ENCODE measurements at places on chromosomes 4 and X. TPM values are rescaled to one million over a fixed set of nuclear protein-coding genes. Genes with fewer than 3 reads are reported as not detected.

GAGE12H gene
- total RNA-seq = not detected

SAGE1 gene
- not detected for total RNA-seq

TCP11X2 gene
- not detected for total RNA-seq

GBA3 gene
- not detected for total RNA-seq

AMBN gene
- total RNA-seq = not detected

PNMA3 gene
- not detected for total RNA-seq

DKK2 gene
- total RNA-seq = under 0.01 TPM

MAGEB1 gene
- not detected for total RNA-seq

CXCL13 gene
- not detected for total RNA-seq

CLNK gene
- total RNA-seq = not detected

PLS3 gene
- 320 TPM for total RNA-seq

GABRQ gene
- under 0.01 TPM for total RNA-seq

ADGRL3 gene
- not detected for total RNA-seq

CYBB gene
- not detected for total RNA-seq

RHOXF2B gene
- not detected for total RNA-seq

TMPRSS11F gene
- total RNA-seq = not detected

SPINK2 gene
- not detected for total RNA-seq

CORIN gene
- total RNA-seq = under 0.01 TPM

NDUFC1 gene
- total RNA-seq = 43.6 TPM

NCAPG gene
- 4.3 TPM for total RNA-seq

C1QTNF7 gene
- not detected for total RNA-seq

IGSF1 gene
- under 0.01 TPM for total RNA-seq

MSMO1 gene
- total RNA-seq = 34.5 TPM

AFF2 gene
- 0.09 TPM for total RNA-seq

UGT2A3 gene
- total RNA-seq = not detected
